ENCODE measurements at places on chromosomes 4 and X.

DNA sequence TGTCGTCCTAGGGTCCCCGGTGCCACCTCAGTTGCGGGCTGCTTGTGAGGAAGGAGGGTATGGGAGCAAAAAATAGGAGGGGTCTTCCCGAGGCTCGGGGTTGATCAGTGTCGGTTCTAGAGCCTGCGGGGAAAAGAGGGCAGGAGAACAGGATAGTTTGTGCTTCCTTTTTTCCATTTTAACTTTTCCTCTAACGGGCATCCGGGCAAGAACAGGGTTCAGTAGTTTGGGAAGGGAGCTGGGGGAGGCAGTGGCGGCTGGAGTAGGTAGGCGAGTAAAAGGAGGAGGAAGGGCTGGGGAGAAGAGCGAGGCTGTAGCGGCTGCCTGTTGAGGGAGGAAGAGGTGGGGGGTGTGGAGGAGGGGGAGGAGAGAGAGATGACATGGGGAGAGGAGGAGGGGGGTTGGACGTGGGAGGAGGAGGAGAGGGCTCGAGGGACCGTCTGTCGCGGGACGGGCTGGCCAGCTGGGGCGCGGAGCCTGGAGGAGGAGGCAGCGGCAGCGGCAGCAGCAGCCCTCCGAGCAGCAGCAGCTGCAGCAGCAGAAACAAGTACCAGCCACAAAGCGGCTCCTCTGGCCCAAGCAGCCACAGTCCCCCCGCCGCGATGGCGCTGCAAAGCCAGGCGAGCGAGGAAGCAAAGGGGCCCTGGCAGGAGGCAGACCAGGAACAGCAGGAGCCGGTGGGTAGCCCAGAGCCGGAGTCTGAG lies at the start of gene SLC16A2:
SLC16A2 (plus strand) TSS at position 458 of the 704 bp plus-strand sequence; CDS start at position 603, 145 bp downstream.
- peak; percentile 50 for DNase-seq

- no peak for DNase-seq
Observed at GRCh38 chr4:165654556-165654955, 218.5 kb upstream of the TLL1 start.

- DNase-seq, result no peak
Observed at GRCh38 chr4:84215217-84215616, 283.9 kb downstream of the NKX6-1 start.

DNA sequence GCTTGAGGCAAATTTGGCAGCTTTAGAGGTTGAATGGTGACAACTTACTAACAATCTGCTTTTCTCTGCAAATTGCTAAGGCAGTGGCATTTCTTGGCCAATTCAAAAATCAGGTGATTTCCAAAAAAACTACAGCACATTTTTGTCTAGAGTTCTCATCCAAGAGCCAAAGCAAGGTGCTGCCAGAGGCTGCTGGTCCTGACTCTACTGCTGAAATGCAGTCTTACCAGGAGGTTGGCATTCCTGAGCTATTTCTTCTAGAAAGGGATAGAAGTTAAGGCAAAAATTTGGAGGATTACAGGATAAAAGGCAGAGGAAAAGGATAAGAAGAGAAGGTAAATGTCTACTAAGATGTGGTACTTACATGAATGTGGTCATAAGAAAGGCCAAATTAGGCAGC lies 75.6 kb downstream of the COX18 start:
- DNase-seq, result no peak

DNA sequence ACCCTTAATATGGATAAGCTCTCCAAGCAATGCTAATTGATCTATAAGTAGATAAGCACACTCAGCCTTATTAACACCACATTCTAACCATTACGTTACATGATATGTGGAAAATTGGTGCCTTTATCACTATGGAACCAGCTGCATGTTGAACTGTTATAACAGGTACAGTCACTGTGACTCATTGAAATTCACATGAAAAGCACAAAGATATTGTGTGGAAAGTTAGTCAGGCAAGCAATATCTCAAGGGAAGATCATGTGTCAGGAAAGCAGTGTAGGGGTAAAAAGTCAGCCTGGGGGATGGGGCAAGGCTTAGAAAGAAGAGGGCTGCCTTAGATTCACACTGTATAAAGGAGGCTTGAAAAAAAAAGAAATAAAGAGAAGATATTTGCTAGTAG lies 313.7 kb upstream of the SMIM31 start:
- DNase-seq, result no peak

DNA sequence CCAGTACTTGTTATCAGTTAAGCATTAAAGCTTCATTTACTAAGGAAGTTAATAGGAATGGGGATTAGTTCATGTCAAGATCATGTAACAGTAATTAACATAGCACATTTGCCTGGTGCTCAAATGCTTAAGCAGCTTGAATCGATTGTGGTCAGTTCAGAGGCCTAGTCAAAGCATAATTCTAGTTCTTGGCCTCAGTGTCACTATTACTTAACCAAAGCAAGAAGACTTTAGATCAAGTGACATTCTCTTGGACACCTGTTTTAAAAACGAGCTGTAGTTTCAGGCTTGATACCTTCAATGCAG lies 115.2 kb upstream of the BMPR1B start:
- no peak for DNase-seq

DNA sequence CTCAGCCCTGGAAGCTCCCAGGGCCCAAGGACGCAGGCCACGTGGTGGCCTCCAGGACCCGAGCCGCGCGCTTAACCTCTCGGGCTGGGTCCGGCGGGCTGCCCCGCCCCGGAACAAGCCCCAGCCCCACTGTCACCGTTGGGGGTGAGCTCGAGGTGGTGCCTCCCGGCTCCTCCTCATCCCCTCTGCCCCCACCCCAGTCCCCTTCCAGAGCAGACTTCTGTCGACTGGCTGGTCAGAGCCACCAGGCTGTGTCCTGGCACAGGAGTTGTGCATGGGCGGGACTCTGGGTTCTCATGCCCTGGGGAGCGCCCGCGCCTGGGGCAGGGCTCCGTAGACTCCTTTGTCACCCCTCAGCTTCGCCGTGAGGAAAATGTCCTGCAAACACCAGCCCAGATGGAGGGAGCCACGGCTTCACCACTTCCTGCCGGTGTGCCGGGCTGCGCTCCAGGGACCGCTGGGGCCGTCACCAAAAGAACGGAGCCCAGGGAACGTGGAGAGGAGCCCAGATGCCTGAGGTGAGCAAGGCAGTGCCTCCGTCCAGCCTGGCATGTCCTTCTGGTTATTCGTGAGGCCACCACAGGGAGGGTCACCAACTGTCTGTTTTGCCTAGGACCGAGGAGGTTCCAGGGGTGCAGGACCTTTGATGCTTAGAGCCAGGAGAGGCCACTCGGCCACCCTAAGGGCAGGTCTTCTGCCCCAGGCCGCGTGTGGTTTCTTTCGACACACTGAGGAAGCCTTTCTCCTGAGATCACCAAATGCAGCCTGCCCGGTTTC lies 7.1 kb upstream of the RGS12 start:
- DNase-seq, result no peak

DNA sequence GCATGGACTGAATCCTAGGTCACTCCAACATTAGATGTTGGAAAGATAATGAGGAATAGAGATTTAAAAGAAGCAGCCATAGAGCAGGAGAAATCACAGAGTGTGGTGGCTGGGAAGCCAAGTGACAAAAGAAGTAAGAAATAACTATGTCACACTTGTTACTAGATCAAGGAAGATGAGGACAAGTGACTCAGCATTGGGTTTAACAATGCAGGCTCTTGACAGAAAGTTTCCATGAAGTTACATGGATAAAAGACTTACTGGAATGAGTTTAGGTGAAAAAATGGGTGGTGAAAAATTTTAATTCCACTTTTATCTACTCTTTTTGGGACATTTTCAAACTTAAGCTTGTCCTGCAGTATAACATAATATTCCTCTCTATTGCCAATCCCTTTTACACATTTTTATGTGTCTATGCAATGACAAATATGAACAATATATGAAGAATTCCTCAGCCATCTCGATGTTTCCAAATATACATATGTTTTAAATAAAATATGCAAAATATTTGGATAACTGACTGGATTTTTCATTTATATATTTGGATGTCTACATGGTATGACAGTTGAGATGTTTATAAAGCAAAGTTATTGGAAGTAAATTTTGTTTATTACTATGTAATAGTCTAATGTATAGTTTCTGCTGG lies 462.6 kb downstream of the IL15 start:
- DNase-seq, result no peak

- peak; percentile 92 for DNase-seq
Observed at GRCh38 chr4:126916626-126917140, 716.1 kb upstream of the INTU start.

DNA sequence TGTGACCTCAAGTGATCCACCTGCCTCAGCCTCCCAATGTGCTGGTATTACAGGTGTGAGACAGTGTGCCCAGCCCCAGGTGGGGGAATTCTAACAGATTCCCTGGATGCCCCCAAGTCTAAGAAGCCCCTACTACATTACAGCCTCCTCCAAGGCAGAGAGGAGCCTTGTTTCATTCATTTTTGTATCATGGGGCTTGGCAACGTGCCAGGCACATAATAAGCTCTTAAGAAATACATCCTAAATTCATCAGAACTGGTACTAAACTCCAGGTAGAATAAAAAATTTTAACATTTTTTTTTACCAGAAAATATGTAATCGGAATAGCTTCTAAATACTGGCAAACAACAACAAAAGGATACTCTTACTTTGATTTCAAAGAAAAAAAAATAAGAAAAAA lies 127.1 kb downstream of the CHIC2 start:
- no peak for DNase-seq

- DNase-seq, result no peak
Observed at GRCh38 chrX:10938365-10938923, 172.7 kb upstream of the HCCS start.

DNA sequence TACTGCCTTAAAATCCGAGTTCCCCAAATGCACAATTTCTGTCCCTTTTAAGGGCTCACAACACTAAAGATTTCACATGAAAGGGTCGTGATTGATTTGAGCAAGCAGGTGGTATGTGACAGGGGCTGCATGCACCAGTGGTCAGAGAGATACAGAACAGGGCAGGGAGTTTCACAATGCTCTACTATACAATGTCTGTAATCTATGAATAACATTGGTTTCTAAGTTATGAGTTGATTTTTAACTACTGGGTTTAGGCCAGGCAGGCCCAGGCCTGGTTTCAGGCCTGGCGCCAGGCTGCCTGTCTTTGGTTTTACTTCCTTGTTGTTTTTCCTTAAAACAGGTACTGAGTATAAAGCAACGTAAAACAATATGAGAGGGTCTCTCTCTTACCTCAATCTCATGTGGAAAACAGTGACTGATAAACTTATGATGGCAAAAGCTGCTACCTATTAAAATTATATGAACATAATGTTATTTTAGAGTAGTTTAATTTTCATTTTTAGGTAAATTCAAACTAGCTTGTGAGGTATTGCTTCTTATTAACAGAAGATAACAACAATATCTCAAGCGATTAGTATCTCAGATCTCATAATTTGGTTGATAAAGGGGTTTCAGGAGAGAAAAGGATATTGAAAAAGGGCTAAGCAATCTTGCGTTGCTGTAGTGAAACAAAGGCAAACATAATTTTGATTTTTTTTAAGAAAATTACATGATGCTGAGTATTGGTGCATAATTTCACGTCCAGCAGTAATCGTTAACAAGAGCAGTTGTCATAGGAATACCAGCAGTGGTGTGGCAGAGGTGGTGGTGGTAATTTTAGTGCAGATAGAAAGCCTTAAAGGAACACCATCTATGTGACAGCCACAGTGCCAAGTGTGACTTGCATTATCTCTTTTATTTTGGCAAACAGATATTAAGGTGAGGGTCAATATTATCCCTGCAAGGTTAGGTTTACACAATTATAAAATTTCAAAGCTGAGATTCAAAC lies 944.4 kb upstream of the GRID2 start:
- no peak for DNase-seq

- DNase-seq, result no peak
Observed at GRCh38 chrX:120450163-120450562, 18.9 kb downstream of the LAMP2 start.

- peak; percentile 25 for DNase-seq
Observed at GRCh38 chr4:186557486-186557885, 2.1 kb upstream of the MTNR1A start.

DNA sequence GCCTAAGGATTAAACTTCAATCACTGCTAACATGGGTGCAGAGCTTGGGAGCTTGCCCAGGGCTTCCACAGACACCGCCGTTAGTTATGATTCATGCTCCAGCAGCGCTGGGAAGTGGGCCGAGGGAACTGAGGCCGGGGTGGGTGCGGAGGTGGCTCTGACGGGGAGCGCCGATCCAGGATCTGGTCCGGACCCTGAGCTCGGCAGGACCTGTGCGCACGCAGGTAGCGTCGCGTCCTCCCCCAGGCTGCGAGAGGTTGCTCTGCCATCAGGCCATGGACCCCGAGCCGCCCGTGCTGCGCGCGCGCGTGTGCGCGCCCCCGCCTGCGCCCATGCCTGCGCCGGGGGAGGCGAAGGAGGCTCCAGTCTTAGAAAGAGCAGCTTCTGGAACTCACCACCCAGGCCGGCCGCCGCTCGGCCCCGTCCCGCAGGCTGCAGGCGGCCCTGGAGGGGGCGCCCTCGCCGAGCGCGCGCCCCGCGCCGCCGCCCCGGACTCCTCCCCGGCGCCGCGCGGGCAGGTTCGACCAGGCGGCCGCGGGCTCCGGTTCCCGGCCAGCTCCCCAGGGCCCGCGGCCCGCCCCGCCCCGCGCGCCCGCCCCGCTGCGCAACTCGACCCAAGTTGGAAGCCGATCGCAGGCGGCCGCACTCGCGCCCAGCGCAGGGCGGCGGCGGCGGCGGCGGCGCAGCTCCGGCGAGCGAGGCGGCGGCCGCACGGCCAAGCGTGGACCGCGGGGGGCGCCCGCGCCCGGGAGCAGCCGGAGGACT lies 732 bp upstream of the ADRA2C start:
- peak; percentile 10 for DNase-seq

GRCh38 chrX:42869659-42870476 lies 91.9 kb upstream of the PPP1R2C start:
- DNase-seq, result no peak

DNA sequence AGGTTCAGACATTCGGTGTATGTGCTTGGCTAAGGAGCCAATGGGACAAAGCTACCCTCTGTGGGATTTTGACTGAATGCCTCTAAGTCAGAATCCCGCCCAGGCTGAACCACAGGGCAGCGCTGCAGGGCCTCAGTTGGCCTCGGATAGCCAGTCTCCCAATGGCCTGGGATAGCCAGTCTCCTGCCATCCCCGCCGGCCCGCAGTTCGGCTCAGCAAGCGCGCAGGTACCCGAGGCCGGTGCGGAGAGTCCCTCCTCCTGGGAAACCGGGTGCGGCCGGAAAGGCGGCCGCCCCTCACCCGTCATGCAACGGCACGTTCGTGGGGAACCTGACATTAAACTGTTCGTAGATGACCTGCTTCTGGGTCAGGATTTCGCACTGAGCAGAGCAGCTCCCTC lies 16.1 kb downstream of the PPEF2 start:
- no peak for DNase-seq

GRCh38 chr4:77877771-77878565 lies 15.3 kb downstream of the MRPL1 start:
- no peak for DNase-seq

DNA sequence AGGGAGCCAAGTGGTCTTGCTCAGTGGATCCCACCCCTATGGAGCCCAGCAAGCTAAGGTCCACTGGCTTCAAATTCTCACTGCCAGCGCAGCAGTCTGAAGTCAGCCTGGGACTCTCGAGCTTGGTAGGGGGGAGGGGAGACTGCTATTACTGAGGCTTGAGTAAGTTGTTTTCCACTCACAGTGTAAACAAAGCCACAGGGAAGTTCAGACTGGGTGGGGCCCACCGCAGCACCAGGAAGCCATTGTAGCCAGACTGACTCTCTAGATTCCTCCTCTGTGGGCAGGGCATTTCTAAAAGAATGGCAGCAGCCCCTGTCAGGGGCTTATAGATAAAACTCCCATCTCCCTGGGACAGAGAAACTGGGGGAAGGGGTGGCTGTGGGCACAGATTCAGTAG lies 721.0 kb upstream of the NDST4 start:
- DNase-seq, result no peak

Measured in fibroblast of skin of left biceps (primary cell).